ENCODE measurements at places on chromosomes 11 and 22. TPM values are rescaled to one million over a fixed set of nuclear protein-coding genes. Genes with fewer than 3 reads are reported as not detected.

DNA sequence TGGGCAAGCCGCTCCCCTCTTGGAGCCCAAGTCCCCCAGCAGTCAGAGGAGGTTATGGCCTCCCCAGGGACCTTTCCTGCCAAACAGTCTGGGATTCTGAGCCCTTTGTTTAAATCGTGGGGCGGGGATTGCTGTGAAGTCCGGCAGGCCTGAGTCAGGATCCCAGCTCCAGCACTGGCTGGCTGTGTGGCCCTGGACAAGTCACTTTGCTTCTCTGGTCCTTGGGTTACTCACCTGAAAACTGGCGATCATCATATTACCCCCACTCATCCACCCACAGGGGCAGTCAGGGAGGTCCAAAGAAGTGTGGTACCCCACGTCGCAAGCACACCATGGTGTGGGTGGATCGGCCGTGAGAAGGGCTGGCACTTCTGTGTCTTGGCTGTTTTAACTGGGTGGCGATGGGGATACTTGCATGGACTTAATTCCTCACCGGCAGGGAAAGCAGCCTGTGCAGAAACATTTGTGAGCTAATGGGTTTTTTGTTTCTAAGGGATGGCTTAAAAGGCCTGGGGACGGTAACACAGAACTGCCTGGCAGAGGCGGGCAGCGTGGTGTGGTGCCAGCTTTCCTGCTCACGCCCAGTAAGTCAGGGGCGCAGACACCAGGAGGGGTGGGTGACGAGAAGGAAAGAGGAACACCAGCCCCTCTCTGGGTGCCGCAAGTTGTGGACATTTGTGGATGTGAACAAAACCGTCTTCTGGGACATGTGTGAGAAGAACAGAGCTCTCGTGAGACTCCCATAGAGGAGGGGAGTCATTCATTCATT, 31.6 kb upstream of the PRR5 start:
- DNase-seq = no peak

GRCh38 chr22:31148953-31149627, 8.8 kb upstream of the PLA2G3 start:
- DNase-seq = peak; percentile 80

PRG2 gene
- not detected for polyA plus RNA-seq

OR6A2 gene
- not detected for polyA plus RNA-seq

DEUP1 gene
- polyA plus RNA-seq = not detected

GRCh38 chr11:116162086-116162885, 610.5 kb downstream of the BUD13 start:
- DNase-seq = no peak

OR2AG2 gene
- polyA plus RNA-seq = not detected

MRTFA gene
- 14.2 TPM for polyA plus RNA-seq

- no peak for DNase-seq
Observed at GRCh38 chr11:76621466-76621865, 49.1 kb downstream of the LRRC32 start.

- DNase-seq = no peak
Observed at GRCh38 chr11:72375241-72375960, 58.9 kb downstream of the CLPB start.

DNA sequence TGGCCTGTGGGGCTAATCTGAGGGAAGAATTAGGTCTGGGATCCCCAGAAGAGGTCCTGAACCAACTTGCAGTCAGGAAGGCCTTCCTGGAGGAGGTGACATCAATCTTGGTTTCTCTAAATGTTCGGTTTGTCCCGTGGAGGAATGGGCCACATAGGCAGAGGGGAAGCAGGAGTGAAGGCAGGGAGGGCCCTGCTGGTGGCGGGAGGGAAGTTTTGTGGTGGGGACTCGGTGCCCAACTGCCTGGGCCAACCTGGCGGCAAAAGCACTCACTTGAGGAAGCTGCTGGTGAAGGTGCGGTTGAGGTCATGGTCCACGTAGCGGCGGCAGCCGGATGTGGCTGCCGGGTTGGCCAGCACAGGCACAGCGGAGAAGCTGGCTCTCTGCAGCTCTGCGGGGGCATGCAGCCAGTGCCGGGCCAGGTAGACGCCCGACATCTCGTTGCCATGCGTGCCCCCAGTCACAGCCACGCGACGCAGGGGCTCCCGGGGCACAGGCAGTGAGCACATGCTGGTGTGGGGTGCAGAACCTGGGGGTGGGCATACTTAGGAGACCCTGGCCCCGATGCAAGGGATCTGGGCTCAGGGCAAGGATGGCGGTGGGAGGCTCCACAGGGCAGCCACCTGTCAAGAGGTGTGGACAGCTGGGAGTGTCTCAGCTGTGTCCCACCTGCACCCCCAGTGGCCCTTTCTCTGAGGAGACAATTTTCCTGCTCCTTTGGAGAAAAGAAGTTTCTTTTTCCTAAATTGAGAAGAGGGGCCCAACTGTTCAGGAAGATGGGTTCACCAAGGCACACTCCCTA, 3.8 kb downstream of the ACY3 start:
- DNase-seq = no peak

- DNase-seq = no peak
Observed at GRCh38 chr11:61120706-61121191, 18.5 kb downstream of the CD5 start.

DNA sequence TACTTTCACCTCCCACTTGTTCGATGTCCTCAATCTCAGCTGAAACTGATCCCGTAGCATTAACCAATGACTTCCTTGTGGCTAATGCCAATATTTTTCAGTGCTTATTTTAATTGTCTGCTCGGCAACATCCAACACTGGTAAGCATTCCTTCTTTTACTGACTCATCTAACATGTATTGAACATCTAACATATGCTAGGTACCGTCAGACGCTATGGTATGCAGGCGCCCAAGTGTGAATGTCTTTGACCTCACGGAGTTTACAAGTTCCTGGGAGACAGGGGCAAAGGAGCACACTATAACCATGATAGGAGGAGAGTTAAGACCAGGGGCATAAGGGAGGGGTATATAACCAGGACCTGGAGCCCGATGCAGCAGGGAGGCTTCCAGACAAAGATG, 1.7 kb downstream of the BRMS1 start:
- peak; percentile 5 for DNase-seq

PNPLA5 gene
- polyA plus RNA-seq = 0.18 TPM

- no peak for DNase-seq
Observed at GRCh38 chr11:4508886-4509285, 26.4 kb downstream of the OR52K1 start.

- no peak for DNase-seq
Observed at GRCh38 chr11:33027846-33028536, 11.4 kb upstream of the TCP11L1 start.

DNA sequence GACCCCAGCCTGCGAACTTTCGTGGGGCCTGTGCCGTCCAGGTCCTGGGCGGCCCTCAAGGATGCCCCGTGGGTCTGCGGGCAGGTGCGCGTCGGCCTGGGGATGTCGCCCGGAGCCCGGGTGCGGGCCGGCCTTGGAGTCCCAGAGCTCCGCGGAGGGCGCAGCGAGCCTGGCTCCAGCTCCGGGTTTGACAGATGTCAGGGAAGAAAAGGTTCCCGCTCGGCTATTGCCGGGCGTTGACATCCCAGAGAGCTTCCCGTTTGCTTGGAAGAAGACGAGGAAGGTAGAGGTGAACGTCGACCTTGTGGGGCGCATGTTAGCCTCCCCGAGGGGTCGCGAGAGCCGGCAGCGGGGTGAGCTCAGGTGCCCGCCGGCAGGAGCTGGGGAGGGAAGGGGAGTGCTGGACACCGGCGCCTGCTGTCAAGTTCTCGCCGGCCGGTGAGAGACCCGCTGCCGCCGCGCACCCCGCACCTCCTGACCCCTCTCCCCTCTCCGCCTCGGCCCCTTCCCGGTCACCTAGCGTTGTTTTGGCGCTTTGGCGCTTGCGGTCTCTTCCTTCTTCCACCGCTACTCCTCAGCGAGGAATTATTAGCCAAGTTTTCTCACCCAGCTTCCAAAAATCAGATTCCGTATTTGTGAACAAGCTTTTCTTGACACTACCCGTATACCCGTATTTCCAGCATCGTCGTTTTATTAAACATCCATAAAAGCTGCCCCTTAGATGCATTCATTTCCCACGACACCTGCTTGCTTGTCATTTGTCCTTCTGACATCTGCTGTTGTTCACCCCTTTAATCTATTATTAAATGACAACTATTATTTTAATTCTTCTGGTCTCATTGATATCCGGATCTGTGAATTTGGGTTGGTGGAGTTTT, 1.3 kb downstream of the BMAL1 start:
- peak; percentile 54 for DNase-seq

DNA sequence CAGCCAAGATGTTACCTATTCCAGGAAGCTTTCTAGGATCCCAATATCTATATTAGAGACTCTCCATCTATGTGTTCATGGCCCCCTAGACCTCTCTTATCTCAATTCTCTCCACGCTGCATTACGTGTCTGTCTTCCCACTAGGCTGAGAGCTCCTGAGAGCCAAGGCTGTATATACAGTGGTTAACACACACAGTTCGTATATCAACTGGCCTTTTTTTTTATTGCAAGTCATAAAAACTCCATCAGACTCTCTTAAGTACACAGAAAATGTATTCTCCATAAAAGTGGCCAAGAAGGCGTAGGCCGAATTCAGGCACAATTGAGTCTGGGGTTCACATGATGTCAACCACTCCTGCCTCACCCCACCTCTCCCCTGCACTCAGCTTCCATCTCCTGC, 115.9 kb downstream of the TRIM29 start:
- no peak for DNase-seq

- DNase-seq = peak; percentile 39
Observed at GRCh38 chr11:57513911-57514537, 1.5 kb downstream of the SLC43A1 start.

DNA sequence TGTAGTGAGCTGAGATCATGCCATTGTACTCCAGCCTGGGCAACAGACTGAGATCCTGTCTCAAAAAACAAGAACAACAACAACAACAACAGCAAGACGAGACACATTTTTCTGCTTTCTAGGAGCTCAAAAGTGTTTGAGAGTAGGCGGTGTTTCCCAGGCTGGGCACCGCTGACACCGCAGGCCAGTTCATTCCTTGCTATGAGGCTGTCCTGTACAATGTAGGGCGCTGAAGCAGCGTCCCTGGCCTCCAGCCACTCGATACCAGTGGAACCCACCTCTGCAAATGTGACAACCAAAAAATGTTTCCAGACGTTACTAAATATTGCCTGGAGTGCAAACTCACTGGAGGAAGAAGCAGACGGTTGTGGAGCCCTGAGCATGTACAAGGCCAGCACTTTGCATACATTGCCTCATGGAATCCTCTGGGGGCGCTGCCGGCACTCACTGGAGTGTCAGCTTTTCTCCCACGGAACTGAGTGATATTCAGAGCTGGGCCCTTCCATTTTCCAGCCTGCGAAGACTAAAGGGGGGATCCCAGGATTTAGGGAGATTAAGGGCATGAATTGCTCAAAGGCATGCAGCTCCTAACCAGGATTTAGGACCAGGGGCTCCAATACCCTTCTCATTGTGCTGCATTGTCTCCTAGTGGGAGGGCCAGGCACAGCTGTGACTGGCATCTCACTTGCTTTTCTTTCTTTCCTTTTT, 5.8 kb upstream of the MIEF1 start:
- DNase-seq = peak; percentile 76
